A172 (cell line): ENCODE measurements at places on chromosomes 12 and 14. TPM values are rescaled to one million over a fixed set of nuclear protein-coding genes. Genes with fewer than 3 reads are reported as not detected.

The ACSS3 gene
- not detected in 2 replicates for total RNA-seq

The RHOJ gene
- 0.10 and 1.1 TPM in 2 replicates for total RNA-seq

The CCDC197 gene
- not detected in 2 replicates for total RNA-seq

The LTBR gene
- not detected in 2 replicates for total RNA-seq

The BICDL1 gene
- total RNA-seq = 0.38 and 1.2 TPM in 2 replicates

The TXNDC16 gene
- 4.5 and 5.4 TPM in 2 replicates for total RNA-seq
